ENCODE measurements at places on chromosomes 1 and 21. TPM values are rescaled to one million over a fixed set of nuclear protein-coding genes. Genes with fewer than 3 reads are reported as not detected.

CD1E gene
- not detected for total RNA-seq

GRCh38 chr1:73333847-73334503, 864.0 kb downstream of the LRRIQ3 start:
- DNase-seq: no peak

GRCh38 chr1:29687601-29688244, 451.4 kb downstream of the PTPRU start:
- no peak for DNase-seq

PLXNA2 gene
- total RNA-seq: 94.5 TPM

DNA sequence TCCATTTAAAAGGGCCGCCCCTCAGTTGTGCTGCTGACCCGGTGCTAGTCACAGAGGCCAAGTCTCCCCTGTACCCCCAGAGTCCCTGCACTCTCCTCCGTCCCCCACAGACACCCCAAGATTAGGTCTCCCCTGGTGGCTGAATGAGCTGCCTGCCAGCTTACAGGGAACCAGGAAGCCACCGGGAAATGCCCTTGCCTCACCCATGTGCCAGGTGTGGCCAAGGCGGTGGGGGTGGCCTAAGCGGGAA, 32.7 kb downstream of the HSPG2 start:
- no peak for DNase-seq

DNA sequence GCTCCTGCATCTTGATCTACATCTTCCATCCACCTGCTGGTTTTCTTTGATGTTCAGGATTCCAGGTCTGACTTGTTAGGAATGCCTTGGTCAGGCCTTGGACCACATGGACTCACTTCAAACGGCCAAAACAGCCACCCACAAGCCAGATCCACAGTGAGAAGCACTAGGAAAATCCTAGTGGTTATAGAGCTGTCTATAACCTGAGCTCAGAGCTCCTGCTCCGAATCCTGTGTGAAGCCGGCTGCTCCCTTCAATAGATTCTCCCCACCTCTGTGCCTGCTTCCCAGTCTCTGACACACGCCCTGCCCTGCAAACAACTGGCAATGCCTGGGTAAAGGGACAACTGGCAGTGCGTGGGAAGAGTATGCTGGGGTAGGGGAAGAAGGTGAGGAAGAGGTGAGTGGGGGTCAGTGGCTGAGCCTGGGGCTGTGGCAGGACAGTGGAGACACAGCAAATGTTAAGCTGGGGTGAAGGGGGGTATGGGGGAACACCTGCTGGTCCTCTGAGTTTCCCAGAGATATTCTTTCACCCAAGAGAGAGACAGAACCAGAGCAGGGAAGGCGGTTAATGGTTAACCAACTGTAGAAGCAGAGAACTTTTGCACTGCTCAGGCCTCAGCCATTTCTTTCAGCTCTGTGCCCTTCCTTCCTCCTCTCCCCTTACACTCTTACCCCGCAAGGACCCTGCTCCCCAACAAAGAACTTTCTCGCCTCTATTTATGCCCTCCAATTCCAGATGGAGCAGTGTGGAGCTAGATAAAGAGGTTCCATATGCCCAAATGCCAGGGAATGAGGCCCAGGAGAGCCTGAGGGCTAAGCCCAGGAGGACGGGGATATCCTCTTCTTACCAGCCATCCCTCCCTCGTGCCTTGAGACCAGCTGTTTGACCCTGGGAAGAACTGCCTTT, 4.5 kb downstream of the PLXNA2 start:
- DNase-seq: no peak

- DNase-seq: no peak
These were observed 144.8 kb upstream of the SLC35F3 start for GRCh38 chr1:233759665-233760064.

SYNC gene
- 4.7 TPM for total RNA-seq

GRCh38 chr1:52238474-52238873, 96.6 kb downstream of the ZFYVE9 start:
- DNase-seq: no peak

DNA sequence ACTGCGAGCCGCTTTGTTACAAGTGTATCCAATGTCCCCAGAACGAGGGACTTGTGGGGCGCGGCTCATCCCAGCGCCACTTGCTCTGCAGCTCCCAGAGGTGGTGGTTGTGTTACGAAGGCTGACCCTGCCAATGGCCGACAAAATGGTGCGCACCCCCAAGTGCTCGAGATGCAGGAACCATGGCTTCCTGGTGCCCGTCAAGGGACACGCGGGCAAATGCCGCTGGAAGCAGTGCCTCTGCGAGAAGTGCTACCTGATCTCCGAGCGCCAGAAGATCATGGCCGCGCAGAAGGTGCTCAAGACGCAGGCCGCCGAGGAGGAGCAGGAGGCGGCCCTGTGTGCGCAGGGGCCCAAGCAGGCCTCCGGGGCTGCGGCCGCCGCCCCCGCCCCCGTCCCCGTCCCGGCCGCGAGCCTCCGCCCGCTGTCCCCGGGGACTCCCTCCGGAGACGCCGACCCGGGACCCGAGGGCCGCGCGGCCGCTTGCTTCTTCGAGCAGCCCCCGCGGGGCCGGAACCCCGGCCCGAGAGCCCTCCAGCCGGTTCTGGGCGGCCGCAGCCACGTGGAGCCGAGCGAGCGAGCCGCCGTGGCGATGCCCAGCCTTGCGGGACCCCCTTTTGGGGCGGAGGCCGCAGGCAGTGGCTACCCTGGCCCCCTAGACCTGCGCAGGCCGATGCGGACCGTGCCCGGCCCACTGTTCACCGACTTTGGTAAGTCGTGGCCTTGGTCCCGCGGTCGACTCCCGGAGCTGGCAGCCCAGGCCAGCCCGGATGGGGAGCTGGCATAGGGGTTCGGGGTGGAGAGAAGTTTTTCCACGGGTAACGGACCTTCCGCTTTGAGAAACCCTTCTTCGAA, at the start of gene DMRTB1:
Gene DMRTB1, plus strand, starts transcription at position 79 of the 855 bp plus-strand sequence. Its CDS starts 55 bp downstream, at position 134.
- no peak for DNase-seq

TRIM46 gene
- total RNA-seq: 3.5 TPM

MRPL37 gene
- 52.9 TPM for total RNA-seq

DNA sequence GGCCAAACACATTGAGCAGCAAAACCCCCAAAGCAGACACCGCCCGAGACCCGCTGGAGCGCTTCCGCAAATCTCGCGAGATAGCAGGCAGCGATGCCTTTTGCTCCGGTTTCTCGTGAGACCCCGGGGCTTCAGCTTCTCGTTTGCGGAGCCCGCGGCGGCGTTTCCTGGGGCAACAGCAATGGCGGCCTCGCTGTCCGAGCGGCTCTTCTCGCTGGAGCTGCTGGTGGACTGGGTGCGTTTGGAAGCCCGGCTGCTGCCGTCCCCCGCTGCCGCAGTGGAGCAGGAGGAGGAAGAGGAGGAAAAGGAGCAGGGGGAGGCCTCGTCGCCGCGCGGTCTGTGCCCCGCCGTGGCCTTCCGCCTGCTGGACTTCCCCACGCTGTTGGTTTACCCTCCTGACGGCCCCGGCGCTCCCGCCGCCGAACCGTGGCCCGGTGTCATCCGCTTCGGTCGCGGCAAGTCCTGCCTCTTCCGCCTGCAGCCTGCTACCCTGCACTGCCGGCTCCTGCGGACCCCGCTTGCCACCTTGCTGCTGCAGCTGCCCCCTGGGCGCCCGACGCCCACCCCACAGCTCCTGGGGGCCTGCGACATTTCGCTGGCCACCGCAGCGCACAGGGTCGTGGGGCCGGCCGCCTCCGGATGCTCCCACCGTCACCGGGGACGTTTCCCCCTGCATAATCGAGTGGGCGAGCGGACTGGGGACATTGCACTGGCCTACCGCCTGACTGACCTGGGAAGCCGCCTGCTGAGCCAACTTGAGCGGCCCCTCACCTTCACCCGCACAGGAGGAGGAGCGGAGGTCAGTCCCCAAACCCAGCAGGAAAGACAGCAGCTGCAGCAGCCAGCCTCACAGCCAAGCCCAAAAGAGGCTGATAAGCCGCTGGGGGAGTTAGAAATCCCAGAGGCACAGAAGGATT, at the start of gene MAP10:
Gene MAP10, plus strand, starts transcription at position 148 of the 917 bp plus-strand sequence. Its CDS starts 34 bp downstream, at position 182.
- DNase-seq: peak; percentile 61

DNA sequence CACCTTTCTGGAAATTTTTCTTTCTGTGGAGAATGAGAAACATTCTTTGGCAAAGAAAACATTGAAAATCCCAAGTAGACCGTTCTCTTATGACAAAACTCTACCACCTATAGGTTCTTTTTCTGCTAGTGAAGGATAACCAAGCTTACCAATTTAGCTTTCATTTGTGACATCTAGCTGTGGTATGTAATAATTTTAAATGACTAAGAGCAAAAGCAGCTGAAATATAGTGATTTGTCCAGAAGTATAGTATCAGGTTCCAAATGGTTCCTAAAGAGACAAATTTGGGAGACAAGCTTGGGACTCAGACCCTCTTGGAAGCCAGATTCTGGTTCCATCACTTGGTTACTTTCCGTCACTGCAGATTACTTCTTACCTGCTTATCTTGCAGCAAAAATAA, 24.4 kb downstream of the FUBP1 start:
- DNase-seq: no peak

- no peak for DNase-seq
These were observed 67.6 kb upstream of the NEK2 start for GRCh38 chr1:211742889-211743529.

- DNase-seq: no peak
These were observed 23.9 kb downstream of the NDUFS5 start for GRCh38 chr1:39050001-39050400.

DNA sequence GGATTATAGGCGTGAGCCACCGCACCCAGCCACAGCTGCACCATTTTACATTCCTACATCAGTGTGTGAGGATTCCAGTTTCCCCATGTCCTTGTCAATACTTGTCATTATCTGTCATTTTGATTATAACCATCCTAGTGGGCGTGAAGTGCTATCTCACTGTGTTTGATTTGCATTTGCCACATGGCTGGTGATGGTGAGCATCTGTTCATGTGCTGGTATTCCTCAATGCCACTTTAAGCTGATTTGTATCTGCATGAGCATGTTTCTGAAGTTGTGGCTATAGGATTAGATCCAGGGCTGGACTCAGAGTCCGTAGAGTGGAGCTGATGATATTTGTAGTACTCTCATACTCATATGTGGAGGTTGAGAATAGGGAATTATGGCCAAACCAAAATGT, 36.6 kb downstream of the SRRM1 start:
- no peak for DNase-seq

- DNase-seq: no peak
These were observed 221.2 kb downstream of the HHIPL2 start for GRCh38 chr1:222326710-222327036.

GRCh38 chr1:62356257-62356835, 37.1 kb upstream of the KANK4 start:
- DNase-seq: no peak

GRCh38 chr1:81702079-81702715, 98.5 kb upstream of the ADGRL2 start:
- no peak for DNase-seq

DNA sequence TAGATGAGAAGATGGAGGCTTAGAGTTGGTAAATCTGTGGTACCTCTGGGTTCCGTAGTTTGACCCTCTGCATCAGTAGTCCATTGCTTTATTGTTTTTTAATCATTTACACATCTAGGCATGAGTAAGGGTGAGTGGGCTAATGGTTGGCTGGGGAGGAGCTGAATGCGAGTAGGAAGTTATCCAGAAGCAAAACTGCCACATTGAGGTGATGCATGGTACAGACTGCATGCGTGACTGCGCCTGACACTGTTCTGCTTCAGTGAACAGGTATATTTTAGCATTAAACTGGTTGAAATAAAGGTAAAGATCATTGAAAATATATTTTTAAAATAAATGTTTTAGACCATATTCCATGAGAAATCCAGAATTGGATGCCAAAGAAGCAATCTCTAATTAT, 4.4 kb downstream of the DNAJC16 start:
- no peak for DNase-seq

MTF2 gene
- total RNA-seq: 29.1 TPM

DNA sequence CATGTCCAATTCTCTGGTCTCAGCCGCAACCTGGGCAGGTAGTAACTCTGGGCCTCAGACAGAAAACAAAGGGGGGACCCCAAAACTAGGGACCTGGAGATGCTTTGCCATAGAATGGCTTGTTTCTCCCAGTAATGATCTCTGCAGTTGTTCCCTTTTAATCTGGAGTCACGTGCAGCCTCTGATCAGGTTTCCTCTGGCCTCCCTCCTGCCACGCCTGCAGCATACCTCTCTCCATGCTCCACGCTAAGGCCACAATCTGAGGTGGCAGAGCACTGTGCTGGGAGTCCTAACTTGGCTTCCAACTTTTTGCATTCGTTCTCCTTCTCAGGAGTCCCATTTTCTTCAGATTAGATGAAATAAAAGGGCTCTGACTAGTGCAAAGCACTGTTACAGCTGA, 1.9 kb downstream of the PABPC4 start:
- no peak for DNase-seq

- no peak for DNase-seq
These were observed 76.4 kb downstream of the ATP5PO start for GRCh38 chr21:33839167-33839716.

DNA sequence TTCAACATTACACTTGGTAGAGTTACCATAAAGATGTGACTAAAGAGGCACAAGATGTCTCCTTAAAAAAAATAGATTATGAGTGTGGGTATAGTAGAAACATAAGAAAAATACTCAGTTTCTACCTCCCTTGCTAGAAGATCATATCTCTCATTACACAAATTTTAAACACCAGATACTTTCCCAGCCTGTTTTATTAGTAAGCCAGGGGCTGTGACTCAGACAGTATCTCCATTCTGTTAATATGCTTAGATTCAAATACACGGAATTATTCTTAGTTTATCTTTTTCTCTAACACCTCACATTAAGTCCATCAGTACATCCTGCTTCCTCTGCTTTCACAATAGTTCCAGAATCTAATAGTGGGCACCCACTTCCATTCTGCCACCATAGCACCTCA, 561.8 kb upstream of the ADAMTS5 start:
- DNase-seq: no peak

SPRR2B gene
- total RNA-seq: not detected

SPRR3 gene
- total RNA-seq: 0.70 TPM

- DNase-seq: no peak
These were observed 79.5 kb downstream of the DISC1 start for GRCh38 chr1:231705806-231706760.

MLLT11 gene
- total RNA-seq: 4.1 TPM

GRCh38 chr1:168714012-168714411, 15.0 kb downstream of the DPT start:
- DNase-seq: no peak

- no peak for DNase-seq
These were observed 26.3 kb upstream of the ACTN2 start for GRCh38 chr1:236659792-236660587.

GRCh38 chr1:186858923-186859322, 30.2 kb downstream of the PLA2G4A start:
- DNase-seq: no peak
